Activated T-cell treated with anti-CD3 and anti-CD28 coated beads, Interleukin-2, amount 50 U/mL, for 72 hours (primary cell): ENCODE measurements at places on chromosomes 2 and 18. TPM values are rescaled to one million over a fixed set of nuclear protein-coding genes. Genes with fewer than 3 reads are reported as not detected.
A peak's percentile ranks its signal among the peaks of the same experiment; 100 is the strongest.

DNA sequence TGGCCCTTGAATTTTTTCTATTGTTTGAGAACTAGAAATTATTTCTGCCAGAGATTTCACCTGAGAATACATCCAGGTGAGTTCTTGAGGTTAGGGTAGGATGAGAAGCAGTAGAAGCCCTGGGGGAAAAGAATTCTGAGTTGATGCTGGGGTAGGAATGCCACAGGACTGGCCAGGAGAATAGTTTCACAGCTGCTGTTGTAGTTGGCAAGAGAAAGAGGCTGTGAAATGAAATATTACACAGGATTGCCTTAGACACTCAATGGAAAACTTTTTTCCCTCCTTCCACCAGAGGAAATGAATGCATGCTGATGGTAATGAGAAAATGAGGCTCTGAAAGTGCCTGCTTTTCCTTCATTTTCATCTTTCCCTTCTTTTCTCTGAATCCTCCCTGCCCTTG, 54.6 kb downstream of the PRKCE start:
- DNase-seq = no peak
- H3K4me1 ChIP-seq = no peaks in the 10 kb centered on the region
- H3K27ac ChIP-seq = no peak overlapping the region
- H3K27me3 ChIP-seq = no peaks in the 10 kb centered on the region
- peaks cover 2% of the 10 kb centered on the region for H3K36me3 ChIP-seq
- H3K4me3 ChIP-seq = no peak overlapping the region

DNA sequence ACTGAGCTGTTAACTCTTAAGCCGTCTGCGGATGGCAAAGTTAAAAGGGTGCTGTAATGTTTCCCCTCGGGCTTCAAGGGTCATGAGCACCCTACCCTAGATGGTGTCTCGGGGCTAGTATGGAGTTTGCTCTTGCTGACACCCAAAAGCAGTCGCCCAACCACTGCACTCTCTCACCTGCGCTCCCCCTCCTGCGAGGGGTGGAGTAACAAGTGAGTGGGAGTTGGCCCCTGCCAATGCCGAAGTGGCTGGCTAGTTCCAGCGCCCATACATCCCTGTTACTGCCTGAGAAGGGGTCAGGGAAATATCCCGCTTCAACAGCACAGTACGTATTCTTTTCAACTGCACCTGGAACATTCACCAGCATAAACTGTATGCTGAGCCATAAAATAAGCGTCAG, 47.5 kb downstream of the FAM117B start:
- H3K36me3 ChIP-seq = peaks cover 13% of the 10 kb centered on the region
- peaks cover 31% of the 10 kb centered on the region for H3K4me1 ChIP-seq
- DNase-seq = no peak
- H3K4me3 ChIP-seq = no peak overlapping the region

DNA sequence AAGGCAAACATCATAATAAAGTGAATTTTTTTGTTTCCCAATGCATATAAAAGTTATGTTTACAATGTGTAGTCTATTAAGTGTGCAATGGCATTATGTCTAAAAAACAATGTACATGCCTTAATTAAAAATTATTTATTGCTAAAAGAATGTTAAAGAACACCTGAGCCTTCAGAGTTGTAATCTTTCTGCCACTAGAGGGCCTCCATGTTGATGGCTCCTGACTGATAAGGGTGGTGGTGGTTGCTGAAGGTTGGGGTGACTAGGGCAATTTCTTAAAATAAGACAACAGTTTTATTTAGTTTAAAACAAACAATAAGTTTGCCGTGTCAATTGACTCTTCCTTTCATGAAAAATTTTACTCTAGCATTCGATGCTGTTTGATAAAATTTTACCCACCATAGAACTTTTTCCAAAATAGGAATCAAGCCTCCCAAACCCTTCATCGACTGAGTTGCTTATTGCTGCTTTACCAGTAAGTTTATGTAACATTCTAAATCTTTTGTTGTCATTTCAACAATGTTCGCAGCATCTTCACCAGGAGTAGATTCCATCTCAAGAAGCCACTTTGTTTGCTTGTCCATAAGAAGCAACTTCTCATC, 32.3 kb downstream of the MAP3K2 start:
- H3K36me3 ChIP-seq = peaks cover 5% of the 10 kb centered on the region
- peaks cover 29% of the 10 kb centered on the region for H3K4me1 ChIP-seq
- no peak overlapping the region for H3K4me3 ChIP-seq
- H3K27ac ChIP-seq = no peak overlapping the region

The KCNK3 gene
- total RNA-seq = not detected

DNA sequence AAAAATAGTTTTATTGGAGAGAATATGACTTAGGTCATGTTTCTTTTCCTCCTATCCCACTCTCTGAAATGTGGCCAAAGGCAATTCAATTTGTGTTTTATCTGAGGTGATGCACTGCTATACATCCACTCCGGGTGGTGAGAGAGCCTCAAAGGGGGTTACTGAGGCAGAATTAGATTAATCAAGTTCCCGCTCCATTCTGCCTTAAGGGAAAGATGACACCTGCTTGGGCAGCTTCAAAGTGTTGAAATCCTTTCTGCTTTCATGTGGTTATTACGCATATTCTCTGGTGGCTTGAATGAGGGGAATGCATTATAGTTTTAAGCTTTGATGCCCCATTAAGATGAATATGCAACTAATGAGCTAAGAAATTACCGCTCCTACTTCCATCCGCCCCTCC, 213.0 kb upstream of the TMEFF2 start:
- H3K27me3 ChIP-seq = no peaks in the 10 kb centered on the region
- no peaks in the 10 kb centered on the region for H3K36me3 ChIP-seq
- no peak for DNase-seq

DNA sequence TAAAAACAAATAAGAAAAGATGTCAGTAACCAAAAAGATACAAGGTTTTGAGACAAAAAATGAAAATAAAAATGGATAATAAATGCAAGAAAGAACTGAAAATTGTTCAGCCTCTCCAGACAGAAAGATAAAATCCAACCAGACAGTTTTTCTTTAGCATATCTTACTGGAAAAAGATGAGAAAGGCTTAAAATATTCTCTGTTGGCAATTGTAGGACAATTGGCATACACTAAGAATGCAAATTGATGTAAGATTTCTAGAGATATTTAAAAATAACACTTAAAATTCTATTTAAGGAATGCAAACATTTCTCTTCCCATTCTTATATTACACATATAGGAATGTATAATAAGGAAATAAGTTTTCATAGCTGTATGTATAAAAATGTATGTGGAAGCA, 590.6 kb downstream of the DSC3 start:
- no peaks in the 10 kb centered on the region for H3K4me1 ChIP-seq
- H3K27ac ChIP-seq = no peak overlapping the region
- no peak for DNase-seq
- no peaks in the 10 kb centered on the region for H3K36me3 ChIP-seq
- H3K4me3 ChIP-seq = no peak overlapping the region
- no peaks in the 10 kb centered on the region for H3K27me3 ChIP-seq

The VIL1 gene
- not detected for total RNA-seq

DNA sequence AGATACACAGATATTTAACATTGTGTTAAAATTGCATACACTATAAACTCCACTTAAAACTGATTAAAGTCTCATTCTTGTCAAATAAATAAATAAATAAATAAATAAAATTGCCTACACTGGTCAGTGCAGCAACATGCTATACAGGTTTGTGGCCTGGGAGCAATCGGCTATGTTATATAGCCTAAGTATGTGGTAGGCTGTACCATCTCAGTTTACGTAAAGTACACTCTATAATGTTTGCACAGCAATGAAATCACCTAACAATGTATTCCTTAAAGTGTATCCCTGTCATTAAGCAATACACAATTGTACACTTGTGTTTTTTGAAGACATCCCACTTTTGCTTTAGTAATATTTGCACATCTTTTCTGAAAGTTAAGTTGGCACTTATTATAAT, 337.7 kb upstream of the SETBP1 start:
- H3K4me1 ChIP-seq = no peaks in the 10 kb centered on the region
- DNase-seq = no peak
- H3K4me3 ChIP-seq = no peak overlapping the region
- H3K27me3 ChIP-seq = no peaks in the 10 kb centered on the region
- H3K27ac ChIP-seq = no peak overlapping the region

The IL36A gene
- total RNA-seq = not detected

GRCh38 chr2:39266916-39267434, 23.2 kb upstream of the CDKL4 start:
- peaks cover 19% of the 10 kb centered on the region for H3K4me1 ChIP-seq
- DNase-seq = no peak
- no peaks in the 10 kb centered on the region for H3K36me3 ChIP-seq
- H3K4me3 ChIP-seq = no peak overlapping the region

- H3K4me3 ChIP-seq = no peak overlapping the region
- no peak for DNase-seq
- H3K27me3 ChIP-seq = peaks cover 21% of the 10 kb centered on the region
- no peaks in the 10 kb centered on the region for H3K4me1 ChIP-seq
These were observed 84.5 kb upstream of the GALNT5 start for GRCh38 chr2:157172866-157173578.

DNA sequence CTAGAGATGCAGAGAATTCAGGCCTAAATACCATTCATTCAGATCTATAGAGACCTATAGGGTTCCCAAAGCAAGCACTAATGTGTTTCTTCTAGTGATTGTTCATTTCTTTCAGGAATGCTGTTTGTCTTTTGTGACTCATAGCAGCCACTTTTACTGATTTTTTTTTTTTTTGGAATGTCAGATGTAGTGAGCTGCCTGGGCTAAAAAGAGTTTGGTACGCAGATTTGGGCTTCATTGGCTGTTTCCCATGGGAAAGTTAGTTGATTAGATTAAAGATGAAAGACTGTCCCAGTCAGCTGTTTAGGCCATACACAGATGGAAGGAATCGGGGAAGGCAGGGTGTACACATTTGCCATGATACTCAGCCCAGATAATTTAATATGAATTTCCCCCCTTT, 87.6 kb downstream of the CDC42EP3 start:
- H3K36me3 ChIP-seq = peaks cover 11% of the 10 kb centered on the region
- H3K4me3 ChIP-seq = peak overlapping the region; percentile 65
- no peak for DNase-seq
- H3K4me1 ChIP-seq = peaks cover 91% of the 10 kb centered on the region
- H3K27ac ChIP-seq = peak overlapping the region; percentile 59
- no peaks in the 10 kb centered on the region for H3K27me3 ChIP-seq

The SLC4A3 gene
- not detected for total RNA-seq

DNA sequence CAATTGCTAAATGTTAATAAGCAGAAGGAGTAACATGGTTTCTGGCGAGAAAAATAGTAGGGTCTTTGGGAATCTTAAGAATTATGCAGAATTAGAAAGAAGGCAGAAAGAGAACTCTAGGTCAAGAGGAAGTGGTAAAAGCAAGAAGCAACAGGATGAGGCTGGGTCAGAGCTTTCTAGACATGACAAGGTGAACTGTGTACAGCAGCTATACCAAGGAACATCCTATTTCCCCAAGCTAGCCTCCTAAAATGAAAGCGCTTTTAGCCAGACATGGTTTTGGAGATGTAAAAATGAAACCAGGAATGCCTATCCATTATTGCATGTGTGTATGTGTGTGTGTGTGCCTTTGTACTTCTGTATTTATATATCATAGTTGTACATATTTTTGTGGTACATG, 42.3 kb upstream of the STAT1 start:
- no peaks in the 10 kb centered on the region for H3K27me3 ChIP-seq
- peak overlapping the region; percentile 81 for H3K27ac ChIP-seq
- no peak for DNase-seq
- H3K36me3 ChIP-seq = peaks cover 18% of the 10 kb centered on the region

- H3K36me3 ChIP-seq = no peaks in the 10 kb centered on the region
- DNase-seq = no peak
- H3K4me1 ChIP-seq = no peaks in the 10 kb centered on the region
- no peak overlapping the region for H3K27ac ChIP-seq
- no peak overlapping the region for H3K4me3 ChIP-seq
These were observed 164.4 kb downstream of the UPP2 start for GRCh38 chr2:158266111-158266510.

The DSC1 gene
- total RNA-seq = 0.19 TPM

The IMP4 gene
- total RNA-seq = 77.4 TPM

GRCh38 chr18:7370802-7371201, 139.9 kb downstream of the LRRC30 start:
- H3K27me3 ChIP-seq = no peaks in the 10 kb centered on the region
- H3K4me3 ChIP-seq = no peak overlapping the region
- DNase-seq = no peak
- no peaks in the 10 kb centered on the region for H3K36me3 ChIP-seq

DNA sequence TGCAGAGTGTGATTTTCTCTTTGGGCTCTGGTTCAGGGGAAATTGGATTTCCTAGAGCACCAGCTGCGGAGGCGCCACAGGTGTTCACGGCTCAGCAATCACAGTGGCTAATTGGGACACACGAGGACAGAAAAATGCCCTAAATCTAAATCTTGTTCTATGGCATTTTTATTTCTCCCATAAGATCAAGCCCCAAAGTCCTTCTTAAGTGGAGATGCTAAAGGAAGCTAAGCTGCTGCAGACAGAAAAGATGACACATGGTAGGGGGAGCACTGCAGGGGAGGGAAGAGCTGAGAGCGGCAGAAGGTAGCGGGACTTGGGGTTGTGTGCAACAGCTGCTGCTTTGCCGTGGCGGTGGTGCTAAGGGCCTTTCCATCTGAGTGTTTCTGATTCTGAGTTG, 280.6 kb downstream of the MYT1L start:
- no peaks in the 10 kb centered on the region for H3K36me3 ChIP-seq
- no peak overlapping the region for H3K27ac ChIP-seq
- no peak for DNase-seq
- H3K27me3 ChIP-seq = no peaks in the 10 kb centered on the region

GRCh38 chr2:27122791-27123190, 824 bp upstream of the ABHD1 start:
- H3K4me1 ChIP-seq = peaks cover 21% of the 10 kb centered on the region
- peak overlapping the region; percentile 9 for H3K27ac ChIP-seq
- H3K27me3 ChIP-seq = peaks cover 39% of the 10 kb centered on the region
- no peak for DNase-seq
- H3K4me3 ChIP-seq = peak overlapping the region; percentile 91

The GALNT5 gene
- not detected for total RNA-seq

The TRIM43 gene
- total RNA-seq = not detected

The DTYMK gene
- 97.5 TPM for total RNA-seq

The DNAH7 gene
- total RNA-seq = 0.02 TPM

DNA sequence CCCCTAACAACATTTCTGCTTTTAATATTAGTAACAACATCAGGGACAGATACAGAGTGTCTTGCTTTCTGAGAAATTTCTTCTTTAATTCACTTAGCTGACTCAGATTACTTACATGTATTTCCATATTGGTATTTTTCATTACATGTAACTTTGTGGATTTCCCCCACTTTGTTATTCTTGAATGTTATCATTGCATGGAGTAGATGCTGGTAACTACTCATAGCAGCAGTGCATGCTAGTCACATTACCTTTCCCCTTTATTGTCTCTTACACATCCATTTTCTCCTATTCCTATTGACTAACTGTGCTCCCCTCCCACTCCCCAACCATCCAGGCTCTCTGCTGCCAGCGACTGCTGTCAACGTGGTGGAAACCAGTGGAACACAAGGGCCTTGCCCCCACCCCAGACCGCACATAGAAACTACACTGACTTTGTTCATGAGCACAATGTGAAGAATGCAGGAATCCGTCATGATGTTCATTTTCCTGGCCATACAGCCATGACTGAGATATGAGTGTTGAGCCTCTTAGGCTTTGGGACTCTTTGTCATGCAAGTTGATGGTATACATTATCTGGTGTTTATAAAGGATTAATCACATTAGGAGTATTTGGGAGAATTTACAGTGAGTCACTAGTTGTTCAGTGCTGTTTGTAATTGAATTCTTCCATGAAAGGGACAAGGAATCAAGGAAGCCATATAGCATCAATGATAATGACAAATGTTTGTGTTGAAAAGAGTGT, 91.0 kb downstream of the EPB41L5 start:
- DNase-seq = no peak
- H3K36me3 ChIP-seq = peaks cover 2% of the 10 kb centered on the region
- no peak overlapping the region for H3K27ac ChIP-seq
- no peaks in the 10 kb centered on the region for H3K27me3 ChIP-seq
- H3K4me1 ChIP-seq = peaks cover 2% of the 10 kb centered on the region
- H3K4me3 ChIP-seq = no peak overlapping the region

The ANKRD30BL gene
- not detected for total RNA-seq
